ENCODE measurements at places on chromosomes 6 and 20. TPM values are rescaled to one million over a fixed set of nuclear protein-coding genes. Genes with fewer than 3 reads are reported as not detected.

Gene SPATS1
- not detected for total RNA-seq

- no peak overlapping the region for H3K4me3 ChIP-seq
- peaks cover 4% of the 10 kb centered on the region for H3K36me3 ChIP-seq
- peaks cover 25% of the 10 kb centered on the region for H3K27me3 ChIP-seq
Observed at GRCh38 chr6:134564705-134565104, 246.8 kb upstream of the SGK1 start.

DNA sequence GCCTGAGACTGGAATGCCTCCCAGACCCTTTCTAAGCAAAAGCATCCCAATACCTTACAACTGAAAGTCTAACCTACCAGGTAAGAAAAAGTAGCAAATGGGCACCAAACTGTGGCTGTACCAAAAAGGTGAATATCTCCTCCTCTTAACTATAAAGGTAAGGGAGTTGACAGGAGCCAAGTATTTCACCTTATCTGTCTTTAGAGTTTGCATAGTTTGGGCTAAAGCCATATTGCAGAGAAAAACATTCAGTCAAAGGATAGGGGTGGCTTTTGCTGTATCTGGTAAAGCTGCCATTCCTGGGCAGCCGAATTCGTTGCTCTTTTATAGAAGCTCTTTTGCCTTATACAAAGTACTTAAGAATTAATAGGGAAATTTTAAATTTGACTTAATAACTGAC, 38.1 kb downstream of the PHF3 start:
- peaks cover 11% of the 10 kb centered on the region for H3K4me1 ChIP-seq
- H3K27ac ChIP-seq, result no peak overlapping the region
- no peak overlapping the region for H3K4me3 ChIP-seq
- no peaks in the 10 kb centered on the region for H3K36me3 ChIP-seq

DNA sequence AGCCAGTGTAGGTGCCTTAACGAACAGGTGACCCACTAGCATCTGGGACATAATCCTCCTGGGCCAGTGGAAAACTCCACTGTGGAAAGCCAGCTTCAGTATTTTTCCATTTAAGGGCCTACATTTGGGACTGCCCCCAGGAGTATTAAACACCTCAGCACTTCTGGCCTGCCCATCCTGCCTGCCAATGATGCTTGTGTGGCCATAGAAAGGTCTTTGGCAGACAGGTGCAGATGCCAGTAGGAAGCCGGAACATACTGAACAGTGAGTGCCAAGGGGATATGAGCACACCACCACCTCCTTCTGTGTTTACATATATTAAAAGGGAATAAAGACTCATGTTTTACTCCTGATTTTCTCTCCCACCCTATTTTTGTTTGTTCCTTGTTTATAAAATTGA, 19.9 kb downstream of the MCM8 start:
- no peaks in the 10 kb centered on the region for H3K4me1 ChIP-seq
- peaks cover 29% of the 10 kb centered on the region for H3K36me3 ChIP-seq
- no peak overlapping the region for H3K4me3 ChIP-seq
- H3K27ac ChIP-seq, result no peak overlapping the region
- DNase-seq, result no peak

DNA sequence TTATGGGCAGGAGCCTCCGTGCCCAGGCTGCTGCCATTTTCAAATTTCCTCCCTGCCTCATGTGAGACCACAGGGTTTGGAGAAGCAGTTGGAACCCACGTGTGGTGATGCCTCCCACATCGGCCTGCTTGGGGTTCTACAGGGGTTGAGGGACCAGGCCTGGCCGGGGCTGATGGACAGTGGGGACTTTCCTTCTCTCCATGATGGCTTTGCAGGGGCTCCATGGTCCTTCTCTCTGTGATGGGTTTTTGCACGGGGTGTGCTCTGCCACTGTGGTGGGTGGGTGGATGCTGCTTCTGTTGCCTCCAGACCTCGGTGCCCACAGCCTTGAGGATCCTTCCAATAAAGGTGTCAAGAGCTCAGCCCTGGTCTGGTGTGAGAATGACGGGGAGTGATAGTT, 54.4 kb downstream of the ADNP start:
- no peaks in the 10 kb centered on the region for H3K36me3 ChIP-seq
- no peak for DNase-seq
- no peak overlapping the region for H3K4me3 ChIP-seq
- no peaks in the 10 kb centered on the region for H3K27me3 ChIP-seq
- H3K4me1 ChIP-seq, result no peaks in the 10 kb centered on the region

DNA sequence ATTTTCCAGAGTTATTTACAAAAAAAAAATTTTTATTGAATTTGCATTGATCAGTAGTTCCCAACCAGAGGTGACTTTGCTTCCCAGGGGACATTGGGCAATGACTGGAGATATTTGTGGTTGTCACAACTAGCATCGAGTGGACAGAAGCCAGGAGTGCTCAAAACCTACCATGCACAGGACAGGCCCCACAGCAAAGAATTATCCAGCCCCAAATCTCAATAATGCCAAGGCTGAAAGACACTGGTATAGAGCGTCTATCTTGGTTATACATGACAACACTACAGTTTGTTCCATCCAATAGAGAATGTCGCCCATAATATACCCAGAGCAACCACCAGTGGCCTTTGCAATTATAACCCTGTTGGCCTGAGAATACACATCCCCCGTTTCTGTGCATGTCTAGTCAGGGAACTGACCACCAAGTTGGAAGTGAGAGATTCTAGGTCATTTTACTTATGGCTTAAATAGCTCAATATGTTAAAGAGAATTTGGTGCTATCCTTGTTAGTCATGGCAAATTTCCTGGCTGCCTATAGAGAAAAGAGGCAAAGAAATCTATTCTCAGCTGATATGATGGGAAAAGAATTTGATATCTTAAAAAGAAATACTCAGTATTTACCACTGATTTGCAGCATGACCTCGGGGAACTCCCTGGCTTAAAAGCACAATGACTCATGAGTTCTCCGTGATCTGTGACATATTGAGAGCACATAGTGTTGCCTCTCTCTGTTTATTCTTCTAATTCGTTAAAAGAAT, 76.0 kb upstream of the ADTRP start:
- no peaks in the 10 kb centered on the region for H3K4me1 ChIP-seq
- peaks cover 4% of the 10 kb centered on the region for H3K36me3 ChIP-seq
- H3K4me3 ChIP-seq, result no peak overlapping the region
- peaks cover 31% of the 10 kb centered on the region for H3K27me3 ChIP-seq
- H3K27ac ChIP-seq, result no peak overlapping the region

DNA sequence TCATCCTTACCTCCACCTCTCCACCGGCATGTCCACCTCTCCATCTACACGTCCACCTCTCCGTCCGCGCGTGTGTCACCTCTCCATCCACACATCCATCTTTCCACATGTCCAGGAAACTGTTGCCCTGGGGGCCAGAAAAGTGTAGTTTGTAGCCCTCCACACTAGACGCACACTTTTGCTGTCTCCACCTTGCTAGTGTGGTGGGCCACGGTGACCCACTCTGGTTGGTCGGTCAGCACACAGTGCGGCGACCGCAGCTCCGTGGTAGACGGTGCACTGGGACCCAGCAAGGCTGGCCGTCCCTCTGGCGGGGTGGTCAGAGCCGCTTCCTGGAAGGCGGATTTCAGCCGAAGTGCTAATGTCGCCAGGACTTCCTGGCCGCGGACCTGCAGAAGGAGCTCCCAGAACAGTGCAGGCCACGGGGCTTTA, 268.6 kb downstream of the DLL1 start:
- no peaks in the 10 kb centered on the region for H3K36me3 ChIP-seq
- DNase-seq, result no peak
- no peak overlapping the region for H3K27ac ChIP-seq
- peaks cover 11% of the 10 kb centered on the region for H3K4me1 ChIP-seq
- peaks cover 19% of the 10 kb centered on the region for H3K27me3 ChIP-seq

All from natural killer cell treated with Interleukin-12 subunit alpha and Interleukin-12 subunit beta and Interleukin-15 and Interleukin-18, amount 100 ng/mL, for 72 hours (primary cell).